HFFc6 (cell line): ENCODE measurements at places on chromosomes 6 and 20.

DNA sequence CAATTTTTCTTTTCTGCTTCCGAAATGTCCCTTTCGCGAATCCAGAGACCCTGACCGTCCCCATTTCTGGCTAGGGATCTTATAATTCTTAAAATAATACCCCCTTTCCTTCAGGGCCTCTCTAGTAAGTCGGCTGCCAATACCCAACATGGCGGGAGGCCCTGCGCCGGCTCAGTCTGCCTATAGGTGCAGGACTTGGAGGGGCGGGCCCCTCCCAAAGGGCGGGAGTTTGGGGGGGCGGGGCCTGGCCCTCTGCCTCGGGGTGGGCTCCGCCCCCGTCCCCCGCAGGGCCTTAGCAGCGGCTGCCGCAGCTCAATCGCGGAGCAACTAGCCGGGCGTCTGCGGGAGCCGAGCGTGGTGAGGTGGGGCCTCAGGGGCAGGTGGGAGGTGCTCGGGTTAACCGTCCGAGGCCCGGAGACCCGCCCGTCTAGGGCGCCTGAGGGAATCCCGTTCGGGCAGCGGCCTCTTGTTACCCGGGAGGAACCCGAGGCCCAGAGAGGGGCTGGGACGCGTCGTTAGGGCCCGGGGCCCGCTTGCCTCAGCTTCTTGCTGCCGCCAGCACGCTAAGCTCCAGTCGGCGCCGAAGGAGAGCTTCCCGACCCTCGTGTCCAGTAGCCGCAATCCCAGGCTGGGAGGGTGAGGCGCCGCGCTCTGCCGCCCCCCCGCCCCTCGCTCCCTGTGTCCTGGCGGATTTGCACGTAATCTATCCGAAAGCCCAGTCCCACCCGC, at the start of gene CEP250:
TSS of gene CEP250 (plus strand) at position 718 of the 729 bp plus-strand sequence. CDS start 6,770 bp downstream, outside the sequence.
- peak; percentile 83 for DNase-seq

- peak; percentile 79 for DNase-seq
Measured at GRCh38 chr20:1322511-1323245, 6.3 kb downstream of the SDCBP2 start.

DNA sequence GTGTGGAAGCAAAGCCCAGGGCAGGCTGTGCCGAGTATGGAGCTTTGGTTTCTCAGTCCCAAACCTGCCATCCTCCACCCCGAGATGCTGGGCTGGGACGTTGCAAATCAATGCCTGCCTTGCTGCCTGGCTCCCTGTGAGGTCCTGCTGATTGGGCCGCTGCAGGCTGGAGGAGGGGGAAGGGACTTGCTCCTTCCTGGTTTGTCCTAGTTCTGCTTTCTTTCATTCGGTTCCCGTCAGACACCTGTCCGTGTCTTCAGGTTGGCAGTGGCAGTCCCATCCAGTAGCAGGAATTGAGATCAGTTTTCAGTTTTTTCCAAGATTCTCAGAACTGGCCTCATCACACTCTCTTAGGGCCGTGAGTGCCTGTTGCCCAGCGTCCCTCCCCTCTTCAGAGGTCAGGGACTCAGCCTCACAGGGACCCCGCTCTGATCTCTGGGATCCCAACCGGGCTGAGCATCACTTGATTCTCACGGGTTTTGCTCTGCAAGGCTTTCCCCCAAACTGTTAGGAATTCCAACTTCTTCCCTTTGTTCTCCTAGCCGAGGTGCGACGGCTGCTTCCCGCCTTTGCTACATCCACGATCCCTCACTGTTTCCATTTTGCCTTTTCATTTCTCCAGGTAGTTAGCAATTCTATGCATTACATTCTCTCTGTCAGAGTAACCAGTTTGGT, 24.2 kb upstream of the TAGAP start:
- DNase-seq: no peak

DNA sequence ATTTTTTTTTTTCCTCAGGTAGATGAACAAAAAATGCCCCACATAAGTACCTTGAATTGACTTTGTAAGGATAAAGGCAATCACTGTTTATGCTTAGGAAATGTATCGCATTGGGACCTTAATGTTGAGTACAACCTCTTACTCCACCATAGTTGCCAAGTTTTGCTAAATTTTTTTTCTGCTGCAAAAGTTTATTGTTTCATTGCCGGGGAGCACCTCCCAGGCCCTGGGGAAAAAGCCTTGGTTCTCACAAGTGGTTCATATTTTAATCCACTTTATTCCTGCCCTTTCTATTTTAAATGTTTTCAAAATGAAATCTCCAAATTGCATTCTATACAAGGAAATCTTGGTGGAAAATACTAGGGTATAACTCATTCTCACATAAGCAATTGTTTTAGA, 52.3 kb upstream of the UTRN start:
- no peak for DNase-seq

DNA sequence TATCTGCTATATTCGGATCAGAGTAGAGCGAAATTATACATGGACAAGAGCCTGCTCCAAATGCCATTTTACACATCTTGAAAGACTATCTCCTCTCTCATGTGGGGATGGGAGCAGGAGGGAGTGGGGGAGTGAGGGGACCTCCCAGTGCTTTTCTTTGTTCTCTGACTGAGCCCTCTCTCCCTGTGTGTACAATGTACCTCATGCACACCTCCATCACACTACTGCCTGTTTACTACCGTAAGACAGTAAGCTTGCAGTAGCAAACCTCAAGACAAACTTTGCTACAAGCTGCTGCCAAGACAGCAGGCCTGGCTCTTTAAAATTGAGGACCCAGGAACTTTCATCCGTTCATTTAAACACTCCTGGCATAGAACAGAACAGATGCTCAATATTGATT, 7.2 kb downstream of the NHSL1 start:
- no peak for DNase-seq

GRCh38 chr6:140494321-140495108, 1120.1 kb upstream of the CITED2 start:
- DNase-seq: peak; percentile 15
